ENCODE measurements at places on chromosomes 11 and 22.

GRCh38 chr11:71163371-71163770 lies 89.0 kb downstream of the SHANK2 start:
- DNase-seq, result no peak

DNA sequence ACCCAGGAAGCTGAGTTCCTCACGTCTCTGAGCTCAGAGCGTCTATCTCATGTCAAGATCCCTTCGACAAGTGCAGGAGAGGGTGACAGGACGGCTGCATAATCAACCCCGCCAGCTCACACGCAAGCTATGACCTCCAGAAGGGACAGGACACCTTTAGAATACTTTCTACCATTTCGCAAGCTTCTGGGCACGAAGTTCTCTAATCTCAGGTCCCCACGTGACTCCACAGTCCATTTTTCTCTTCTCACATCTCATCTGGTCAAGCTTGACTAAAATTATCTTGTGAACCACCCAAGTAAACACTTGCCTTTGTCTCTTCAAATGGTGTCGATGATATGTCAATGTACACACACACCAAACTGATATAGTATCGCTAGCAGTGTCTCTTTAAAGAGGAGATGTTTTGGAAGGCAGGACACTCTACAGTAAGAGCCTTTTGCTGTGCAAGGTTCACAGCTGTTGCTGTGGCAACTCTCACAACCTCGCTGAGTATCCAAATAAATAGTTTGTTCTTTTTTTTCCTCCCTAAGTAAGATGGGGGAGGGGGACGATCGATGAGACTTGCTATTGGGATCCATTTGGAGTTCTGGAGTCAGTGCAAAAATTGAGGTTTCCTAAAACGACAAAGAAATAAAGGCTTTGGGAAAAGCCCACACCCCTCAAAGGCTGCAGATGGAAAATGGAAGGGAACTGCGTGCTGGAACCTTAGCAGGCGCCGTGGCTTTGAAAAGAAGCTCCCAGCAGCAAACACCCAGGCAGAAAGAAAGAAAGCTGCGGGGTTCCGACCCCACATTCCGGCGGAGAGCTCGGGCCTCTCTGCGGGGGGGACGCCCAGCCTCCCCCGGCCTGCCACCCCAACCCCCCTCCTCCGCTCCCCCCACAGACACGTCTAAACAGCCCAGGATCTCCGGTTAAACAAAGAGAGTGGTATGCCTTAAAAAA lies 215.4 kb upstream of the UBASH3B start:
- no peak for DNase-seq

- peak; percentile 51 for DNase-seq
Observed at GRCh38 chr11:130894322-130895025, 21.8 kb downstream of the SNX19 start.

DNA sequence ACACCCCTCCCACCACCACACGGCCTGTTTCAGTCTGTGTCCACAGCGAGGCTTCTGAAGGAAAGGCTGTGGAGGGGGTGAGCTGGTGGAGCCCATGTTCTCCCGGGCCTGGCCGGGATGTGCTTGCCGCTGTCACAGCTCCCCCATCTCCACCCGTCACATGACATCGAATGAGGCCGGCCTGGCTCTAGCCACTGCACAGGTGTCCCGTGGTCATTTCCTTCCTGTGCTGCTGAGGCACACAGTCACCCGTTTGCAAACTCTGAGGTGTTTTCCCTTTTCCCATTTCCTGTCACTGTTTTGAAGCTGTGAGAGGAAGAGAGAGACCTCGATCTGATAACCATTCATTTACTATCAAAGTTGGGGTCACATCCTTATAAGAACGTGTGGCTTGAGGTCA lies 55.7 kb upstream of the CLDN5 start:
- DNase-seq, result no peak

DNA sequence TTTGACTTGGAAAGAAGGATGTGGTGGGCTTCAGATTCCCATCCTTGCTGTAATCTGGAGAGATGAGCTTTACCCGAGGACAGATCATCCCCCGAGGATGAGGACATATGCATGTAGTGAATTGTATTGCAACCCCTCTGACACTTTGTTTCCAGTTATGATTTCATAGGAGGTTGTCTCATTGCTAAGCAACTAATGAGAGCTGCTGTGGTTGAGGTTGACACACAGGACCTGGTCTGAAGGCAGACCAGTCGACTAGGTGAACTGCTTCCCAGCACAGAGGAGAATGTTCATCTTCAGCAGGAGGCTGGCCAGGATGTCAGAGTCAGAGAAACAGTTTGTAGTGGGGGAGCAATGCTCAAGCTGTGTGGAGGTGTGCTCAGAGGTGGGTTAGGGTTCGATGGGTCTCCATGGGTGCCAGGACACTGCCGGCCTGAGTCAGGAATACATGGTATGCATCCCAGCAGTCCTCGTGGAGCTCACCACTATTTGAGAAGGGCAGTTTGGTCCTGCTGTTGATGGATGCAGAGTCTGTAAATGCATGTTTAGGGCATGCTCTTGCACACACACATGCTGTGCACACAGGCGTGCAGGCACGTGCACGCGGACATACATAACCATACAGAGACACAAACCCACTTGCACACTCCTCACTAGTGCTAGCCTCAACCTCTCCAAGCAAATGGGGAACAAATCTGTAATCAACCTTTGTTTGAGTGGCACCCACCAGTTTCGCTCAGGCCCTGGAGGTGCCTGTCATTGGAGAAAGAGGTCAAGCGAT lies 153.7 kb downstream of the TBC1D22A start:
- DNase-seq, result no peak

GRCh38 chr22:43031617-43032016 lies 16.7 kb upstream of the PACSIN2 start:
- no peak for DNase-seq

DNA sequence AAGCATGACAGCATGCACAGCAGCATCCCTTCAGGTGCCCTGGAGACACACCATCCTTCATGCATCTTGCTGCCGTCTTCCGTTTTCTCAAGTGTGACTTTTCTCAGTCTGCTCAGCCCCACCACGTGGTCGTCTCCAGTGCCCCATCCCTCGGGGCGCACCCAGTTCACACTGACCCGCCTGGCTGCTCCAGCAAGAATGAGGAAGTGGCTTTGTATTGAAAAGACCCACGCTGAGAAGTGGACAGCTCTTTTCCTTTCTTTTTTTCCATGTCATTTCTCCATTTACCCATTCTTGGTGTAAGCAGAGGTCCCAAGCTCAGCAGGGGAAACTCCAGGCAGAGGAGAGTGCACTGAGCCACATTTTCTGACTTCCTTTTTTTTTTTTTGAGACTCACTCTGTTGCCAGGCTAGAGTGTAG lies 14.5 kb downstream of the SERPINH1 start:
- DNase-seq, result no peak

DNA sequence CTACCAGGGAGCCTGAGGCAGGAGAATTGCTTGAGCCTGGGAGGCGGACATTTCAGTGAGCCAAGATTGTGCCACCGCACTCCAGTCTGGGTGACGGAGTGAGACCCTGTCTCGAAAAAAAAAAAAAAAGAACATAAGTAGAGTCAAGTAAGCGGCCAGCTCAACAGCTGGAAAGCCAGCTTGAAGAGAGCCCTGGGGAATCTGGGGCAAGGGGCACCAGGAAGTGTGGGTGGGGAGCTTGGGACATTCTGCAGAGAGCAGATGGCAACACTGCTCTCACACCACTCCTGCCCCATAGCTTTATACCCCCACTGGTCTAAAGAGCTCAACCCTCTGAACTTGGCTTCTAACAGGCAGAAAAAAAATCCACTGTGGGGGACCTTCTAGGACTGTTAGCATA lies 505.6 kb downstream of the BUD13 start:
- no peak for DNase-seq

DNA sequence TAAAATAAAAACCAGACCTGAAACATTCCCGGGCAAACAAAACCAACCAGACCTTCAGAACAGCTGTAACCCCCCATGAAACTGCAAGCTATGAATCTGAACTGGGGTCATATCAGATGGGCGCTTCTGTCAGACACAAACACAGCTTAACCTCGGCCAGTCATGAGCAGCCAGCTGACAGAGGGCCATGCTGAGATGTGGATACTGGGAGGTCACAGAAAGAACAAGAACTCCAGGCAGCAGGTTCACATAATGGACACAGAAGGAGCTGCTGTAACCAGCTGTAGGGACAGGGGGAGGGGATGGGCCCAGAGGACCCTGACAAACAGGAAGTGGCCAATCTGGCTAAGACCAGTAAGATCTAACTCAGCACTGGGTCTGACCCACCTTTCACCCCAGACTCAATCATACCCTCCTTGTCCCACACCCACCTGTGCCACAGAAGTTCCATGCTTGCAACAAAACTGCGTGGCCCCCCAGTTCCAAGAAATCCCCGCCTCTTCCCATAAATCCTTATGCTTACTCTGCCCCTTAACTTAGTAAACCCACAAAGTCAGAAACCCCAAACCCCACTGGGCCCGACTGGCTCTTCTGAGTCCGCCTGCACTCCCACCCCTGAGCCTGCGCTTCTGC lies 4.0 kb downstream of the APOL4 start:
- peak; percentile 42 for DNase-seq

DNA sequence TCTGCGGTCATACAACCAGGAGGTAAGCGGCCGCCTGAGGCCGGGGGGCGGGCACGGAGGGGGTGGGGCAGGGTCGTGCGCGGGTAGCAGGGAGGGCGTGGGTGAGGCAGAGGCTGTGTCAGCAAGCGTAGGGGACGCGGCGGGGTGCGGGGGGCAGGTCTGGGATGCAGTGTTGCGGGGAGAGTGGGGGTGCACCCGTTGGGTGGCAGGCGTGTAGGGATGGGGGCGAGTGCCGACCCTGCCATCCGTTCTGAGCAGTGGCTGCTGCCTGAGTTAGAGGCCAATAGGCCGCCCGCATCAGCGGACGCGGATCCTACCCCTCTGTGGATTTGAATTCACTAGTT lies 1.4 kb downstream of the RIC8A start:
- DNase-seq, result no peak

DNA sequence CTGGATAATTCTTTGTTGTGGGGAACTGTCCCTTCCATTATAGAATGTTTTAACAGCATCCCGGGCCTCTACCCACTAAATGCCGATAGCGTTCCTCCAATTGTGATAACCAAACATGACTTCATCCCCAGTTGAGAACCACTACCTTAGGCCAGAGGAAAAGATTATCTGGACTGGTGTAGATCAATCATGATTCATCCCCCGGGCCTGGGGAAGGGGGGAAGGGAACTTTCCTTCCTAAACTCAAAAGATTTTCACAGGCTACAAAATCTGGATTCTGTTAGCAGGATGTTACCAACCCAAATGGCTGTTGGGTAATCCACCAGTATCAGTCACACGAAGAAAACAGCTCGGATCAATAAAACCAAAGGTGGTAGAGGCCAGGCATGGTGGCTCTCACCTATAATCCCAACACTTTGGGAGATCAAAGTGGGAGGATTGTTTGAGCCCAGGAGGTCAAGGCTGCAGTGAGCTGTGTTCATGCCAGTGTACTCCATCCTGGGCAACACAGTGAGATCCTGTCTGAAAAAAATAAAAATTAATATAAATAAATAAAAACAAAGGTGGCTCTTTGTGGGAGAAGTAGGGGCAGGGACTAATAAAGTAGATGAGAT lies 10.1 kb downstream of the CTR9 start:
- DNase-seq, result no peak

DNA sequence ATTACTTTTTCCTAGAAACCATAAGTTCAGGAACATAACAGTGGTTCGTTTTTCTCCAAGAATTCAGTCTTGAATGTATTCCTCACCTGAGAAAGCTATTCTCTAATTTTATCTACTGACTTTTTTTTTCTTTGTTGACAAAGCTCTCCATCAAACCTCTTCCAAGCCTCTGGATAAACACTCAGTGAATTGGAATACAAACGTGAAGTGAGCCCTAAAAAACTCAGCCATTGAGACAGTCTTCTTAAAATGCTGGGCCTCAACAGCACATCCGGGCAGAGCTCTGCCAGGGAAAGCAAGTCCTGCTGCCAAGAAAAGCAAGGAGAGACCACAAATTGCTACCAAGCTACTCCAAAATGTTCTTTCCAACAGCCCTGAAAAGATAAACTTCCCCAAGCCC lies 7.7 kb upstream of the SLC1A2 start:
- no peak for DNase-seq

GRCh38 chr11:19713196-19714021 lies 772 bp downstream of the NAV2 start:
- no peak for DNase-seq

DNA sequence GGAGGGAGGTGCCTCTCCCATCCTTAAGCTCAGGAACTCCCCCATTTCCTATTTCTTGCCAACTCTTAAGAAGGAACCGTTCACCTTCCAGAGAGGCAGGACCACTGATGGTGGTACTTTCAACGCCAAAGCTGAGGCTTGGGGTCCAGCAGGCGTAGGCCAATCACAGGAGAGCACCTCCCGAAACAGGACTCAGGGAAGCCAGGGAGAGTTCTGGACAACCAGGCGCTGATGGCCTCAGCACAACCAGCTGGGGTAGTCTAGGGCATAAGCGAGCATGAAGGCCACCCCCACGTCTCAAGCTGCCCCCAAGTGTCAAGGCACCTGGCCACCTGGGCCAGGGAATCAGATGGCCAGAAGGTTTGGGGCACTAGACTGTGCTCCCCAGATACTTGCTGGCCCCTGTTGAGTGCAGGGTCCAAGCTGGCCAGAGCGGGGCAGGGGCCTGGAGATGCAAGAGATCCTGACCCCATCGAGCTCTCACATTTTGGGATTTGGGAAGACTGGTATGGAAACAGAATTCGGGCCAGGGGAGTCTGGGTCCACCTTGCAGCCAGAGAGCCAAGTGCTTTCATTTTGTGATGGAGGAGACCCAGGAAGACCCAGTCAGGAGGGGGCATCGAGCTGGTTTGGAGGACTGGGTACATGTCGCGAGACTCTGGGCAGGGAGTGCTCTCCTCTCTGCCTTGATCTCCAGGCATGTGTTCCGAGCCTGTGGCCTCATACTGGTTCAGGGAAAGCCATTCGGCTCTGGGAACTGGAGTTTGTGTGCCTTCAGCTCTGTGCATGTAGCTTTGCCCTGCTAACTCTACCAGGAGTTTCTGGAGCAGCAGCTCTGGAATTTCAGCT lies 926 bp downstream of the CD6 start:
- DNase-seq, result no peak

- no peak for DNase-seq
Observed at GRCh38 chr22:50171965-50172421, 1.5 kb downstream of the PANX2 start.

GRCh38 chr11:44379141-44380008 lies 69.4 kb upstream of the ALX4 start:
- DNase-seq, result no peak

- DNase-seq, result no peak
Observed at GRCh38 chr11:77828926-77829325, 8.0 kb downstream of the AAMDC start.

GRCh38 chr11:118224511-118225188 lies at the start of gene JAML:
JAML (minus strand) TSS chr11:118225011; CDS start chr11:118214866, 10,145 bp downstream.
- DNase-seq, result peak; percentile 56

GRCh38 chr11:130310622-130311021 lies 4.1 kb downstream of the ZBTB44 start:
- DNase-seq, result no peak

- no peak for DNase-seq
Observed at GRCh38 chr11:46889251-46889650, 29.1 kb downstream of the LRP4 start.

Data from T-helper 2 cell (primary cell).